Mesothelial cell of epicardium (in vitro differentiated cells): ENCODE measurements at places on chromosomes 3 and 15.

DNA sequence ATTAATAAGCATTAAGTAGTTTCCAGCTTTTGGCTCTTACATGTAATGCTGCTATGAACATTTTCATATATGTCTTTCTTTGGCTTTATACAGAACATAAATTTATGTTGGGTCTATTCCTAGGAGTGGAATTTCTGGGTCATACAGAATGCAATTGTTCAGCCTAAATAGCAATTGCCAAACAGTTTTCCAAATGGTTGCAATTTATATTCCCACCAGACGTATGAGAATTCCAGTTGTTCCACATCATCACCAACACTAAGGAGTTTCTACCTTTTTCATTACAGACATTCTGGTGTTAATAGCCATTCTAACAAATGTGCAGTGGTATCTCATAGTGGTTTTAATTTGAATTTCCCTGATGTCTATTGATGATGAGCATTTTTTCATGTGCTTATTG, 160.1 kb upstream of the TMC3 start:
- DNase-seq, result no peak

DNA sequence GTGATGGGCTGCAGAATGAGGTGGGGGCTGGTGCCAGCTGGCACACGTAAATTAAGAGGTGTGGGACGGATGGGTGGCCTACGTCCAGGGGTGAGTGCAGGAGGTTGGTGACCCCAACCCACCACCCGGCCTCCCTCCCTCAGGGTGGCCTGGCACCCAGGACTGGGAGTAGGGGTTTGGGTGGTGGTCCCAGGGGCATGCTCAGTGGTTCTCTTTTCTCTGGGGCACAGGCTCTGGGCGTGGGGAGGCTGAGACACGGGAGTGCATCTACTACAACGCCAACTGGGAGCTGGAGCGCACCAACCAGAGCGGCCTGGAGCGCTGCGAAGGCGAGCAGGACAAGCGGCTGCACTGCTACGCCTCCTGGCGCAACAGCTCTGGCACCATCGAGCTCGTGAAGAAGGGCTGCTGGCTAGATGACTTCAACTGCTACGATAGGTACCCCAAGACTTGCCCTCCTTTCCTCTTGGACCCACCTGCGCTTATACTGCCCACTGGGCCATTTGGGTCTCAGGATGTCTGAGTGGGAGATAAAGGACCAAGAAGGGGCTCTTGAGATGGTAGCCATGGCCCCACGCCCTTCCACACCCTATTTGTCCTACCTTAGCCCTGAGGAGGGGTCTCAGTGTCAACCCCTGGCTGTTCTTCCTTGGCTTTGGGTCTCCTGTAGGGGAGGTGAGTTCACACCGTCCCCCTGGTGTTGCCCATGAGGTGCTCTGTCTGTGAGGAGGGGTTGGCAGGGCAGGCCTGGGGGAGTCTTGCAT, 18.9 kb upstream of the EXOG start:
- no peak for DNase-seq

DNA sequence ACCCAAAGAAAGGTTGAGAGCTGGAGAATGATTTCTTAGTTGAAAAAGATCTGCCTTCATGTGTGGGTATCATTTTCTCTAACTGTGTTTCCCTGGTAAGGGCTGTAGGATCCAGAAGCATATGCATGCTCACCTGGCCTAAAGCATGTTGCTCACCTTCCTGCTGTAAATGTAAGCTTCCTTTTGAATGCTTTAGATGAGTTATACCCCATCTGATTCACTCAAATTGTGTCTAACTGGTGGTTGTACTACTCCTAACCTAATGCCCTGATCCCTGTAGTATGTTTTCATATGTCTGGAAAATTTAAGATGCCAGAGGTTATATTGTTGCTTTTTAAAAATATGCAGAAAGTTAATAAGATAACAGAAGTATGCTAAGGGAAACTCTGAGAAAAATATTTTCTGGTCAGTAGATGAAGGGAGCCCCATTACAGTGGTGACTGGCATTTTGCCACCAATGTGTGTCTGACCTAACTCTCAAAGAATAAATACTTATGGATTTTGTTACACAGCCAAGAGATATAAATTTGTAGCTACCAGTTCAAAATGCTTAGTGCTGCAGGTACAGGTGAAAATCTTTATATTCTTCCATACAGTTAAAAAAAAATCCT, 7.7 kb downstream of the FILIP1L start:
- no peak for DNase-seq

- DNase-seq, result no peak
Measured at GRCh38 chr3:174186377-174186989, 672.7 kb upstream of the NAALADL2 start.

- DNase-seq, result no peak
Measured at GRCh38 chr3:164408326-164408725, 670.0 kb downstream of the SI start.

DNA sequence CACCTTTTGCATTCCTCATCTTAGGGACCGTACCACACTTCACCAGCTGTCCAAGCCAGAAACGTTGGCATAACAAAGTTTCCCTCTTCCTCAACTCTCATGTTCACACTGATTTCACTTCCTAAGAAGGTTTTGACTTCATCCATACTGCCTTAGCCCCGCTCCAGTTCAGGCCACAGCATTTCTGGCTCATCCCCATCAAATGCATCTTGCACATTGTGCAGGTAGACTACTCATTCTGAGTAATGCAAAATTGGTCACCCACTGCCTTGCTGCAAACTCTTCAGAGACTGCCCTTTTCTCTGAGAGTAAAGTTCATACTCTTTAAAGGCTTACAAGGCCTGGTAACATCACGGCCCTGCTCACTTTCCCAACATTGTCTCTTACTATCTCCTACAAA, 8.8 kb downstream of the NUSAP1 start:
- DNase-seq, result no peak

DNA sequence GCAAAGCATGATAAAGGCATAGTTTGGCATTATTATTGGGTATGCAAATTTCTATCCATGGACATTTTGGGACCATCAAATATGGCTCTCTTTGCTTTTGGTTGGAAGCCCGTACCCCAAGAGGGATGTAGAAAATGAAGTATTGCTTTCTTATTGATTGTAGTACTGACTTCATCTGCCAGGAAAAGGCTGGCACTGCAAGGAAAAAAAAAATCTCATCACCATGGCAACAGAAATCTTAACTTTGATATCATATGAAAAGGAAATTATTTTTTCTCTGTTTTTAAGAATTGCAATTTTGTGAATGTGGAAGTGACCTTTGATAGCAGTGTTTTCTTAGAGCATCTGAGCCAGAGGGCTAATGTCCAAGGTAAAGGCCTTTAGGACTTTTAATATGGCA, 151.7 kb downstream of the TMEM108 start:
- DNase-seq, result no peak

DNA sequence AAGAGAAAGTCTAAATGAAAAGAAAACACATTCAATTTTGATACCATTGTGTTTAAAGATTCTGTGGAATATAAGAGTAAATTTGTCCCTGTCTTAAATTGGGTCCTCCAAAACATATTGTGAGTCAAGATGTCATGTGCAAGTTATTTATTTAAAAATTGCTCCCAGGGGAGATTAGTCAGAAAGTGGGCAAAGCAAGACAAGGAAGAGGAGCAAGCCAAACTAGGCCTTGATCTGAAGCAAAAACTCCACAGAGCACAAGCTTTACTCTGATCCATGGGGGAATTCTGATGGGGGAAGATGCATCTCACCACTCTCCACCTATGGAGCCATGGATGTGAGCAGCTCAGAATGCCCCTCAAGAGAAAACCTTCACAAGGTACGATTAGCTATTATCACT, 342.8 kb upstream of the IL12A start:
- no peak for DNase-seq

DNA sequence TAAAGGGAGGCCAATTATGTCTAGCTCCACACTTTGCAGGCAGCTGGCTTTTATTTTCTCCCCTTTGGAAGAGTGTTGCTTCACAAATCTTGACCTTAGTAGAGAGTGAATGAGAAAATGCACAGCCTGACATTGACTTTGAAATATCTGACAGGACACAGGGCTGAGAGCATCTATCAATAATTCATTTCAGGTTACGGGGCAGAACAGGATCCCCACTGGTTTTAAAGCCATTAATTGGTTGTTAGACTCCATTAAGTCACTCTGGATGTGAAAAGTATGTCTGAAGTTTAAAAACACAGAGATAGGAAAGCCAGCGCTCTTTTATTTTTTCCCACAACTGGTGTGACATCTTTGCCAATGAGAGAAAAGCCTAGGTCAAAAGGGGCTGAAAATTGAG, 251.9 kb upstream of the TMC3 start:
- no peak for DNase-seq

- DNase-seq, result no peak
Measured at GRCh38 chr3:135927155-135927554, 38.4 kb upstream of the PPP2R3A start.

DNA sequence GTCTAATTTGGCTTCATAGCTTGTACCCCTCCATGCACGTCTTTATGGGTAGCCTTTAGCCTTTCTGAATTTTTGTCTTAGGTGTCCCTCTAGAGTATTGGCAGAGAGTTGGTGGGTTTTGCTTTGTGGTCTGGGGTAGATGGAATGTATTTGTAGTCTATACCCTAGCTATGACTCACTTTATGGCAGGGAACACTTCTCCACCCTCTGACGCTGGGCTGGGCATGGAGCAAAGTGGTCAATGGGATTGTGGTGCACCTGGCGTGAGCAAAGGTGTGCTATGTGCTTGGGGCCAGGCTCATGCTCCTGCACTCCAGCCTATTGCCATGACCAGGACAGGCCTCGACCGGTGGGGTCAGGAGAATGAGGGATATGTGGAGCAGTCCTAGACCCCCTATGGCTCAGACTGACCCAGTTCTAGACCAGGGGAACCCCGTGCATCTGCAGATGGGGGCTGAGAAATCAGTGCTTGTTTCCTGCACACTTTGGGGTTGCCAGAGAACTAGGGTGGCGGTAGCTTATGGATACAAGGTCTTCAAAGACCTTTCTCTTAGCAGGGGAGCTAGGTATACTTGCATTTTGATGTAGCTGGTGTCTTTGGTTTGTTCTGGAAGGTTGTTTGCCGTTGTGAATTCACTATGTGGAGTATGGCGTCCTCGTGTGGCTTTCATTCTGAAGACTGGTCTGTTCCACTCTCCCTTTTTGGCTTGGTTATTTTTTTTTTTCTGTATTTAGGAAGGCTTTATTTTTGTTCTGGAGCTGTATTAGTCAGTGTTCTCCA, 49.4 kb upstream of the RPL32 start:
- no peak for DNase-seq

DNA sequence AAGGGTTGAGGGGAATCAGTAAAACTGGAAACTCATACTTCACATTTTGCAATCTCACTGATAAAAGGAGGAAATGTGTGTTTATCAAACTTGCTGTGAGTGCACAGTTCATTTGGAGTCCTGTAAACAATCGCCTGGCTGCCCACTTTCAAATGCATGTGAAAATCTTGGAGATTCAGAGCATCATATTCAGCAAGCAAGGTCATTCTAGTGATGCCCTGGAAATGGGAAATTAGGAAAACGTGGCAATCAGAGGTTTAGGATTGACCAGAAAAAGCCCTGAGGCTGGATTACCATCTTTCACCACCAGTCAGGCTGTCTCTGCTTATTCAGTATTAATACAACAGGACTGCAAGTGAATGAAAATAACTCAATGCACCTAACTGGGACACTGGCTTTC, 23.9 kb downstream of the DPH6 start:
- DNase-seq, result no peak

- DNase-seq, result no peak
Measured at GRCh38 chr3:1275495-1275894, 182.7 kb downstream of the CNTN6 start.

DNA sequence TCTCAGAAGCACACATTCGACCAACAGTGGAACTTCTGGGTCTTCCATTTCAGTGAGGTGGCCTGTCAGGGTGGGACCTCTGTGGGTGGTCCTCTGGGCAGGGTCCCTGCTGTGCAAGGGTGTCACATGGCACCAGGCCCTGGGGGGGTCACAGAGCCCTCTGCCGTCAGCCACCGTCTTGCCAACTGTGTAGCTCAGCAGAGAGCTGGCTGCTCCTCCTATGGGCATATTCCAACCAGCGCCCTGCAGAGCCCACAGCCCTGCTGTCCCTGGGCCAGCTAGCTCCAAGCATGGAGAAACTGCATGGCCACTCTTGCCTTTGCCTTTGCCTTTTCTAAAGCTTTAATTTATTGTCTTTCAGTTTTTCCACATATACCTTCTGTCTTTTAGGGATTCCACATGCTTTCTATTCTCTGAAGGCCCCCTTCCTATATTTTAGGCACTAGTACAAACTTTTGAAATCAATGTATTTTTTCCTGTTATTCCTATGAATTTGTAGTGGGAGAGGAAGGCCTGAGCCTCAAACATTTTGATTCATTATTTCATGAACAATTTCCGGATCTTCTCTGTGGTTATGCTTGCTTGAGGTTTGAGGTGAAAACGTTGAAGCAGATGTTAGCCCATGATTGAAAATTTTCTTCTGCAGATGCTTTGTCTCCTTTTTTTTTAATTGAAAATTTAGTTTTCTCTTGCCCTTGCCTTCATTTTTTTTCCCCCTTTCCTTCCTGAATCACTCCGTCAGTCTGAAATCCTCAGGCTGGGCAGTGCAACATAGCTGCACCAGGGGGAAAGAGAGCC, 11.7 kb downstream of the IQCF1 start:
- DNase-seq, result no peak

DNA sequence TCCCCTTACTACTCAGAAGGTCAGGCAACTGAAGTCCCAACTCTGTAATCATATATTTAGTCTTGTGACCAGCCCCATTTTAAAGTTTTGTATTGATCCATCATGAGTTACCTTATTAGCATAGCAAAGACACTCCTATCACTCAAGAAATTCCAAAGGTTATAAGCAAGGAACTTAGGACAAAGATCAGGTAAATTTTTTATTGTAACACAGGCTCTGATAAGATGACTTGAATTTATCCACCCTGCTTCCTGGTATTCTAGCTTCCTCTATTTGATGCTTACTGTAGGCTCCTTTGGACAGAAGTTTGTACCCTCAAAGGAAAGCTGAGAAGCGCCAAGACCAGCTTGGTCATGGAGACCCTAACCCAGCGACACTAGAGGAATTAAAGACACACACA, 8.2 kb upstream of the NDN start:
- DNase-seq, result no peak

GRCh38 chr15:95458721-95459120, 871.8 kb upstream of the NR2F2 start:
- no peak for DNase-seq

DNA sequence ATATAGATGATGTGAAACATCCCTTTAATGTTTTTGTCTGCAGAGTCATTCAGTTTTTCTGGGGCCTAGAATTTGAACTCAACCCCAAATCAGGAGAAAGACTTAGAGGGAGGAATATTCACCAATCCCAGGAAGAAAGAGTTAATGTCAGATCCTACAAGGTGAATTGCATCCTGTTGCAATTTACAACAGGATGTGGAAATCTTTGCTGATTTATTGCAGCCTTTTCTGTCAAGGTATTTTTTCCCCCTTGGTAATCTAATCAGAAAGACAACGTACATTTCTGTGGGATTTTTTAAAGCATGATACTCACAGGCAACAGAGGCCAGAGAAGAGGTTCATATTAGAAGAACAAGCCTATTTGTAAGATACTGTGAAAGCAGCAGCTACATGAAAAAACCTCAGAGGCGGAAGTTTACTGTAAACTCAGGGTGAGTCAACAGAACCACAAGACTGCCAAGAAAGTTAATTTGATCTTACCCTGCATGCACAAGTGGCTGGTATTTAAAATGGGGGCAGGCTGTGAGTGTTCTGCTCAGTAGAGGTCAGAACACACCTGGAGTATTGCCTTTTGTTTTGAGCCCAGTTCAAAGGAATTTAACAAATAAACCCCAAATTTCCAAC, 531.9 kb downstream of the AGBL1 start:
- no peak for DNase-seq
